ENCODE measurements at places on chromosomes 13 and 19. TPM values are rescaled to one million over a fixed set of nuclear protein-coding genes. Genes with fewer than 3 reads are reported as not detected.

ZNF100 gene
- not detected for total RNA-seq

GNA15 gene
- total RNA-seq, result 0.07 TPM

ZNF91 gene
- total RNA-seq, result 0.31 TPM

KCNC3 gene
- 1.3 TPM for total RNA-seq

NLRP9 gene
- total RNA-seq, result not detected

LILRB3 gene
- total RNA-seq, result 0.09 TPM

Data from A549 treated with CORT108297 at 1 μM for 4 hours (cell line).